ENCODE measurements at places on chromosomes 2 and 18. TPM values are rescaled to one million over a fixed set of nuclear protein-coding genes. Genes with fewer than 3 reads are reported as not detected.

DNA sequence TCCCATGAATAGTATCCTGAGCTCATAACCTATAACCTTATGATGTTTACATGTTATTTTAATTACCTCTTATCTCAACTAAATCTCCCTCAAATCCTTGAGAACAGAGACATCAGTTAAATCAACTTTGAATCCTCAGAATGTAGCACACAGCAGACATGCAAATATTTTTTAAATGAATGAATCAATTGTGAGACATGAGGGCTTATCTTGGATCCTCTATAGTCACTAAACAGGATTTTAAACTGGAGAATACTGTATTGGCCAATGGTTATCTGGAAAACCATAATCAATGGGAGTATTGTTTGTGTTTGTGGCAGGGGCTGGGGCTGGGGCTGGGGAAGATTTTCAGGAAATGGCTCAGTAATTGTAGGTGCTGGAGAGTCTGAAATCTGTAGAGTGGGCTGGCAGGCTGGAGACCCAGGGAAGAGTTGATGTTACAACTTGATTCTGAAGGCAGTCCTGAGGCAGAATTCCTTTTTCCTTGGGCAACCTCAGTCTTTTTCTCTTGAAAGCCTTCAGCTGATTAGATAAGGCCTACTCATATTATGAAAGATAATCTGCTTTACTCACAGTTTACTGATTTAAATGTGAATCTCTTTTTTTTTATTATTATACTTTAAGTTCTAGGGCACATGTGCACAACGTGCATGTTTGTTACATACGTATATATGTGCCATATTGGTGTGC is 106.3 kb downstream of the NCOA1 start:
- H3K4me3 ChIP-seq, result no peak overlapping the region
- H3K4me1 ChIP-seq, result no peaks in the 10 kb centered on the region
- DNase-seq, result no peak
- no peaks in the 10 kb centered on the region for H3K27me3 ChIP-seq

- no peaks in the 10 kb centered on the region for H3K36me3 ChIP-seq
- DNase-seq, result no peak
- H3K4me1 ChIP-seq, result no peaks in the 10 kb centered on the region
- no peaks in the 10 kb centered on the region for H3K27me3 ChIP-seq
- no peak overlapping the region for H3K4me3 ChIP-seq
Observed at GRCh38 chr2:16262526-16263178, 322.3 kb downstream of the MYCN start.

DNA sequence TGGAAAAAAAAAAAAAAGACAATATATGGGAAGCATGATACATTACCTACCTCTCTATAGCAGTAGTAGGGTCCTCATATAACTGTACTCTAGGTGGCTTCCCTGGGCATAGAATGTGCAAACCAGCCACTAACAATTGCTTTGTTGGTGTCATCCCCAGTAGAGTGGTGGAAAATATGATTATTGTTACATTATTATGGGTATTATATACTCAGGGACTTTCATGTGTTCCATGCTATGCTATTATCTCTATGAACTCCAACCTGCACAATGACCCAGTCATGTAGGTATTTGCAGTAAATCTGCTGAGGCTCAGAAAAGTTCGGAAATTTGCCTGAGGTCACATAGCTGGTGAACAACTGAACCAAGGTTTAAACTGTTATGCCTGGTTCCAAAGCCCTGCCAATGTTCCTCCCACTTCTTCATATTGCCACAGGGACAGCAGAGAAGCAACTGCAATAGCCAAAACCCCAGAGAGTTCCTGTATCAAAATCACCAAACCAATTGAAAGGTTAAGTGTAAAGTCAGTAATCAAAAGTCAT is 52.6 kb upstream of the MAP4K4 start:
- H3K4me3 ChIP-seq, result no peak overlapping the region
- no peaks in the 10 kb centered on the region for H3K4me1 ChIP-seq
- H3K36me3 ChIP-seq, result no peaks in the 10 kb centered on the region
- no peak overlapping the region for H3K27ac ChIP-seq

GRCh38 chr2:212195626-212196025 is 343.0 kb downstream of the ERBB4 start:
- no peak for DNase-seq
- no peaks in the 10 kb centered on the region for H3K27me3 ChIP-seq
- H3K4me1 ChIP-seq, result no peaks in the 10 kb centered on the region
- H3K36me3 ChIP-seq, result no peaks in the 10 kb centered on the region
- H3K4me3 ChIP-seq, result no peak overlapping the region
- no peak overlapping the region for H3K27ac ChIP-seq

The BOLL gene
- not detected for total RNA-seq

The TANC1 gene
- total RNA-seq, result 70.1 TPM

The VWC2L gene
- 0.27 TPM for total RNA-seq

All from thoracic aorta (tissue), 2 donors.